ENCODE measurements at places on chromosomes 5 and 9.

DNA sequence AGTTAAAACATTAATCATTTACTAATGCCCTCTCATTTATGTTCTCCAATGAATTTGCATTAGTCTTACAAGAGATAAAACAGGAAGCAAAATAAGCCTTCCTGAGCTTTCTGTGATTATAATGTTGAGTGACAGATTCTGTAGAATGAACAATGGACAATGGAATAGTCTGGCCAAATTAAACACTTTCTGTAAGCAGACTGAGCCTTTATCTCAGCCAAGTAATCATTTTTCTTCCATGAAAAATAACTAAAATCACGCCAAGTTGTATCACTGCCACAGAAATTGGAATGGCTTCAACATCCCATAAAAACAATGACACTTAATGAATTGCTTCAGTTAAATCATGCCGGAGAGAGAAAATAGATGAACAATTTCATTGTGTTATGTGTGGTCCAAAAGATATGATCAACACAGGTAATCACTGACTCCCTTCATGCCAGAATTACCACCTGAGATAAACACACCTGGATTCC is 63.0 kb downstream of the TSSK1B start:
- no peak for DNase-seq

- no peak for DNase-seq
These were observed 405.0 kb downstream of the ENC1 start for GRCh38 chr5:74235552-74235951.

GRCh38 chr5:173498286-173498685 is 118.2 kb downstream of the BOD1 start:
- DNase-seq = no peak

DNA sequence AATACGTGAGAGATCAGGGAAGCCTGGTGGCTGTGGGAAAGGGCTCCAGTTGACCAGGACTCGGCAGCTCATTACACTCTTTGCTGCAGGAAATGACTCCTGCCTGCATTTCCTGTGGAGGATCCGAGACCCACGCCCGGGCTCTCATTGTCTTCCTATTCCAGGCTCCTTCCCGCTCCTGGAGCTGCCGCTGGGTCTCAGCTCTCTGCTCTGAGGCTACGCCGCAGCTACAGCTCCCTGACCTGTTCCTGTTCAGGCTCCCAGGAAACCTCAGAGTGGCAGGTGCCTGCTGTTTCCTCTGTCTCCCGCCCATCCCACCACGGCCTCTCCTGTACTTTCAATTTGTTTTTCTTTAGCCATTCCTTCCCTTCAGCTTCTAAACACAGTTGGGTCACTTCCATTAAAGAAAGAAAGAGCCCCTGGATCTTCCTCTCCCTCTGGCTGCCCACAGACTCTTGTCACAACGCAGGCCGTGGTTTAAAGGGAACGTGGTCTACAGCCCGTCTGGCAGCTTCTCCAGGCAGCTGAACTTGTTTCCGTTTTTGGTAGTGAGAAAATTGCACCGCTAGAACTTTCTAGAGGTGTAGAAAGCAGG is 71.5 kb downstream of the IL6ST start:
- DNase-seq = no peak

DNA sequence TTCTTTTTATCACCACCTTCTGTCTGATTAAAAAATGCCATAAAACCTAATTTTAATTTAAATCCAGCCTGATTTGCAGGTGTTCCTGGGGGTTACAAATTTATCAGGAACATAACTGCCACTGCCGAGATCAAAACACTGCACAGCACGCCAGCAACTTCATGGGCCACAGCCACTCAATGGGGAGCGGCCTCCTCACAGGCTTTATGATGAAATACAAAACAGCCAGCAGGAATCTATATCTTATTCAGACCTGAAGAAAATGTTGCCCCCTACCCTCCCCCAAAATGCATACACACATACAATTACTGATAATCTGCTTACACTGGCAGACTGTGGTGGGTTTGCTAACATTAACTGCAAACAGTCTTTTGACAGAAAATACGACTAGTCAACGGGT is 151.7 kb upstream of the POU5F2 start:
- DNase-seq = no peak

GRCh38 chr5:54388409-54388808 is 67.1 kb upstream of the HSPB3 start:
- DNase-seq = no peak

GRCh38 chr9:130779153-130779855 is 55.8 kb upstream of the ABL1 start:
- no peak for DNase-seq

GRCh38 chr5:159463590-159464321 is 133.5 kb upstream of the IL12B start:
- no peak for DNase-seq

- DNase-seq = no peak
These were observed 366.9 kb upstream of the NUDT12 start for GRCh38 chr5:103929338-103930013.

DNA sequence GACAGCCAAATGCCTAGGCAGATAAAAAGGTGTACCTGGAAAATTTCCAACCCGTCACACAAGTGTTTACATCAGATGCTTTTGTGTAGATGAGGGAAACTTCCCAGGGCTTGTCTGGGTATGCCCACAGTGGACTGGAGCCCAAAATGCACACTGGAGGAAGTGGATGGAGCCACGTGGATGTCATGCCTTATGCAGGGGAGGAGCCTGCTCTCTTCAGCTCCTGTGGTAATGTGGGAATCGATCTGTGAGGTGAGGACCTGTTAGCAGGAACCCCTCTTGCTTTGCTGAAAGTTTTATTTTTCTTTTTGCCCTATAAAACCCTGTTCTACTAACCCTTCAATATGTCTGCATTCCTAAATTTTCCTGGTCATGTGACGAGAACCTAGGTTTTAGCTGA is 439.2 kb upstream of the CDH9 start:
- no peak for DNase-seq

GRCh38 chr9:33012328-33013069 is 11.1 kb upstream of the APTX start:
- no peak for DNase-seq

DNA sequence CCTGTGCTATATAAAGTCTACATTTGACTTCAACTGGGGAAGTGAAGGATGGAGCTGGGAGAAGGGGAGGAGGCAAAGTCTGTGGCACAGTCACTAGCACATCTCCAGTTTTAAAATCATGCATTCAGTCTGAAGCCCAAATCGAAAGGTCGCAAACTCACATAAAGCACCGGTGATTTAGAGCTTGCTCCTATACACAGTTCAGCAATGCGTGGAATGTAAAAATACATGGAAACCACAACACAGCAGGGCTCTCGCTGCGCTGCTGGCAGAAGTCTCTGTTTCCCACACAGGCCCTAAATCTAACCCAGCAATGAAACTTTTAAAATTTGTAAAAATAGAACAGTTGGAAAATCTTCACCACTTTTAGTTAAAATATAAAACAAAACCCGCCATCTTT is 68.2 kb downstream of the EBF1 start:
- DNase-seq = no peak

GRCh38 chr5:76594107-76594506 is 29.1 kb downstream of the F2RL2 start:
- DNase-seq = no peak

GRCh38 chr9:68708513-68708912 is 3.5 kb downstream of the PIP5K1B start:
- DNase-seq = no peak

- peak; percentile 36 for DNase-seq
These were observed 2.6 kb downstream of the SH3RF2 start for GRCh38 chr5:145938776-145939539.

DNA sequence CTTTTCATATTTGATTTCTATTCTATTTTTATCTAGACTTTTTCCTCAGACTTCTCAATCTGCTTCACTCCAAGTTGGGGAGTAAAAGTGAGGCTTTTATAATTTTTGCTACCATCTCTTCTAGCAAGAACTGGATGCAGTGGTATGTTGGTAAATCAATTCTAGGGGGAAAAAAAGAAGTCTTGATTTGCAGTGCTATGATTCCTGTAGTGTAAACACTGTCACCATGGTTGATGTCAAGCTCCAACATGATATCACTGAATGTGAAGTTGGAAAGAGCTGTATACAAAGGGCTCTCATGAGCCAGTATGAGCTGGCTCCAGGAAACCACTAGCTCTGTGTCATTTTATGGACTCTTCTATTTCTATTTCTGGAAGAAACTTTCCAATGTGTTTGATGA is 439.2 kb downstream of the NTRK2 start:
- DNase-seq = no peak

GRCh38 chr5:153860195-153860886 is 178.4 kb downstream of the FAM114A2 start:
- no peak for DNase-seq

- no peak for DNase-seq
These were observed 48.7 kb upstream of the ACTBL2 start for GRCh38 chr5:57531333-57531732.

- no peak for DNase-seq
These were observed 43.9 kb downstream of the PCDH1 start for GRCh38 chr5:141834331-141834730.

DNA sequence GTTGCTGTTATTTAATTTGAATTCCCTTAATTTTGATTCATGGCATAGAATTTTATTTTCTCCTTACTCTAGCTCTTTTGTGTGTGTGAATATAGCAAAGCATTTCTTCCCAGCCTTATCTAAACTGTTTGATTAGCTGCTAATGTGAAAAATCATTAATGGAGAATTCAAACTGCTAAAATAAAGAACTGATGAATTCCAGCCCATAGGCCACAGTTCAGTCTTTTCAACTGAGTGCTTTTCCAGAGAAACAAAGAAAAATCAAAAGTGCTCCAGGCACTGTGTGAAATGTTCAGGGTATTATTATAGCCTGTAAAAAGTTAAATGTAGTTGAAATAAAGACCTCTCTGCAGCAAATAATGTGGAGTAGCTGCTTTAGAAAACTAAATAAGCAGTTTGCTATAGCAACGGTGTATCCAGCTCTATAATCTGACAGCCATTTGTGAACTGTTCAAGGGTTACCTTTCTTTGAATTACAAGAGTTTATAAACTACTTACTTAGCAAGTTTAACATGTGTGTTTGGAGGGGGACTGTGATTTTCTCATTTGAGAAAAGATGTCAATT is 123.8 kb downstream of the GIN1 start:
- no peak for DNase-seq

GRCh38 chr9:17536027-17536426 is 42.8 kb upstream of the SH3GL2 start:
- no peak for DNase-seq

GRCh38 chr5:57717555-57717954 is 234.9 kb upstream of the ACTBL2 start:
- no peak for DNase-seq

GRCh38 chr9:127927988-127928675 is 2.4 kb downstream of the PIP5KL1 start:
- no peak for DNase-seq

Measured in hypothalamus (tissue), 51 donors.